Activated T-cell treated with anti-CD3 and anti-CD28 coated beads for 48 hours (primary cell): ENCODE measurements at places on chromosomes 12 and 14.

DNA sequence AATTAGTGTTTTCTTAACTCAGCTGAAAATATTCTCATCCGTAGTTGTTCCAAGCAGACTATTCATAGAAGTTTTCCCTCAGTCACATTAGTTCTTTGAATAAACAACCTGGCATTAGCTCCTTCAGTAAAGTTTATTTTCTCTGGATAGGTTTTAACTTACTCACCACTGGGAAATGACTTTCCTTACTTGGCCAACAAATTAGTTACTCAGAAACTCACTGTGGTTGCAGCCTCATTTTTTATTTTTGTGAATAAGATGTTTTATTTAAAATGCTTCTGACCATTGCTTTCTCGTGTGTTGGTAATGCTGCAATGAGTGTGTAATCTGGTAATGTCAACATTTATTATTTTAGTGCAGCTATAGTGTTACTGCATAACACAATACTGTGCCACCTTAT lies 74.9 kb downstream of the NOVA1 start:
- DNase-seq: no peak

DNA sequence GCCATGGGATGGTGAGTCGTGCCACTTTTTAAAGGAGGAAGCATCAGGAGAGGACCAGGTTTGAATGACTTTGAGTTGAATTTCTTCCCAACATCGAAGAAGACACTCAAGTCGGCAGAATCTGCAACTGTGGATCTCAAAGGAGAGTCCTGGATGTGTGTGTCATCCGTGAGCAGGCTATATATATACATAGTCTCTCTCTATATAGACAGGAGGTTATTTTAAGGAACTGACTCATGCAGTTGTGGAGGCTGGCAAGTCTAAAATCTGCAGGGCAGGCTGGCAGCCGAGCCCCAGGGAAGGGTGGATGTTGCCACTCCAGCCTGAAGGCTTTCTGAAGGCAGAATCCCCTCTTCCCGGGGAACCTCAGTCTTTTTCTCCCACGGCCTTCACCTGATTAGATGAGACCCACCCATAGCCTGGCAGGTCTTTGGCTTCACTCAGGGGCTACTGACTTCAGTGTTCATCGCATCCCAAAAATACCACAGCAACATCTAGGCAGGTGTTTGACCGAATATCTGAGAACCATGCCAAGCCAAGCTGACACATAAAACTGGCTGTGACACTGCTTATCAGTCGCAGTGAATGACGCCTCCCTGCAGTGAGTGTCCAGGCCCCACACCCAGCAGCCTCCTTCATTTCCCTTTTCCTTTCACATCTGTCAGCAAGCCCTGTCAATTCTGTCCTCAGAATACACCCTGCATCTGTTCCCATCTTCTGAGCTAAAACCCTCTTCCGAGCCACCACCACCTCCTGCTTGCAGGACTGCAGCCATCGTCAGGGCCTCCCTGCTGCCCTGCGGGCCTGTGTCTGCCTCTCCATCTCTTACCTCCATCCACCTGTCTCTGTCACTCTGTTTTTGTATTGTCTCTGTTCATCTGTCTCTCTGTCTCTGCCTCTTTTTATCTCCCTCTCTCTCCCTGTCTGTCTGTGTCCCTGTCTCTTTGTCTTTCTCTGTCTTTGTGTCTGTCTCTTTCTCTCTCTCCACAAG lies 54.0 kb downstream of the ZNF664 start:
- DNase-seq: no peak

DNA sequence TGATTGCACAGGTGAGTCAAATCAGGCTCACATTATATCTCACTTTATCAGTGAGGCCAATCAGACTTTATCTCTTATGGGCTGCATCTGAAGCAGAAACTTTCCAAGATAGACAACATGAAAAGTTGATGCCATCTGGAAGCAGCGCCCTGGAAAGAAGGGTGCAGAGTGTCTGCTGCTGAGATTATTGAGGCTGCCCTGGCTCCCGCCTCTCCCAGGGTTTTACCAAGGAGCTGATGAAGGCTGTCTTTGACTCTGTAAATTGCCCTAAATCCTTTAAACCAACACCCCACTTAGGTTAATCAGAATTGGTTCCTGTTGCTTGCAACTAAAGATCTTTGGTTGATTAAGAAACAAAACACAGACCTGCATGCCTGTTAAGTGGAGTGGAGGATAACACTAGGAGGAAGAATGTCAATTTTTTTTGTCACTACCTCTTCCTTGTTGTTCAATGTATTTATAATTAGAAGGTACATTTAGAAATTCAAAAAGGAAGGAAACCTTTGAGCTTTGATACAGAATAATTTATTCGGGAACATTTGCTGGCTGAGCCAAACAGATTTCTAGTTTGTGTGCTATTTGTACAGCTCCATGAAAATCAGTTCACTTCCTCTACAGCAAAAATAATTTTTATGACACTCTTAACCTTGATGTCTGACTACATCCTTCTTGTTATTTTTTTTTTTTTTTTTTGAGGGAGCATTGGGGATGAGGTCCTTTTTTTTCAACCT lies 104.1 kb downstream of the VEZT start:
- no peak for DNase-seq

DNA sequence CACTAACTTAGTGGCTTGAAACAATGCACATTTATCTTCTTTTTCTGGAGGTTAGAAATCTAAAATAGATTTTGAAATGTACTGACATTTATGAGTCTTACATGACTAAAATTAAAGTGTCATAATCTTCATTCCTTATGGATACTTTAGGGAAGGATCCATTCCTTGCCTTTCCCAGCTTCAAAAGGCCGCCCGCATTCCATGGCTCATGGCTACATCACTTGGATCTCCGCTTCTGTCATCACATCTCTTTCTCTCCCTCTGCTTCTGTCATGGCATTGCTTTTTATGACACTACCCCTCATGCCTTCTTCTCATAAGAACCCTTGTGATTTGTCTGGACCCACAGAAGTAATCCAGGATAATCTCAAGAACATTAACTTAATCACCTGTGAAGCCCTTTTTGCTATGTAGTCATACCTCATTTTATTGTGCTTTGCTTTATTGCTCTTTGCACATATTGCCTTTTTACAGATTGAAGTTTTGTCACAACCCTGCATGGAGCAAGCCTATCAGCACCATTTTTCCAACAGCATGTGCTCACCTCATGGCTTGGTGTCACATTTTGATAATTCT lies 66.5 kb downstream of the GARIN6 start:
- DNase-seq: no peak

GRCh38 chr12:32089156-32089555 lies 17.5 kb upstream of the BICD1 start:
- DNase-seq: no peak

DNA sequence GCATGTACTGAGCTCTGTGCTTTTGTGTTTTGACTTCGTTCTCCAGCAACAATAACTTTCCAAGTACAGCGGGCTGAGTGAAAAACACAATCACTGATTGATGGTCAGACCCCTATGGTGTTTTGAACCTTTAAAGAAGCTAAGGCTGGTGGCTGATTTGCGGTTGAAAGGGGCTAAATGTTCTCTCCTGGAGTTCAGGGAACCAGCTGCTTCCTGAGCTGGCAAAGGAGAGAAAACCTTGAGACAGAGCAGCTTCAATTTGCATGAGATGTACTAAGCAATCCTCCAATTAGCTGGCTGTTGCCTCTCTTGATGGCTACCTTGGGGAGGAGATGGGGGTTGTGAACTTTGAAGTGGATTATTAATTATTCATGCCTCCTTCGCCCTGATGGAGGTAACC lies 546.7 kb upstream of the SEL1L start:
- DNase-seq: no peak

- no peak for DNase-seq
These were observed 12.3 kb upstream of the SERPINA12 start for GRCh38 chr14:94521375-94522114.

DNA sequence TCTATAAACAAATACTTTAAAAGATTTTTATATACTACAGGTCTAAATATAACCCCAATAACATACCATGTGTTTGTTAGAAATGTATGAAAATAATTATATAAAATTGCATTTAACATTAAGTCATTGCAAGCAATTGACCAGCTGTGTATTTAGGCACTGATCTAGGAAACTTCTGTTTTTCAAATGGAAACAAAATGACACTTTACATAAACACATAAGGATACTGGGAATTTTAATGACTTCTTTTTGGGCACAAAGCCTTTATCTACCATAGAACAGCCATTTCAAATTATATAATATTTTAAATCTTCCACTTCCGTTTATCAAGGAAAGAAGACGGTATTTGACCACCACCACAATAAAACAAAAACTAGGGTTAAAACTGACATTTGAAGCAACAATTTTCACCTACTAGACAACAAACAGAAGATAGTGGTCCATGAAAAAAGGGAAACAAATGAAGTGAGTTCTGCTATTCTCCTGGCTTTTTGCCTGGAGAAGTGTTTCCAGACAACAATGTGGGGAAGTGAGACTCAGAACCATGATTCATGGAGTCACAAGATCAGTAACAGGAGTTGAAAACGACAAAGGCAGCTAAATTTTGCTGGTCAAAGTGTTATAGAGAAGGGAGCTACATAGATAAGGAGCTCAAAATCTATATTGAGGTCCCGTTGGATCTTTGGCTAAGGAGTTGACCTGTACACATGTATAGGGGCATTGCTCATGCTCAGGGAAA lies 475.1 kb downstream of the TRHDE start:
- DNase-seq: no peak

DNA sequence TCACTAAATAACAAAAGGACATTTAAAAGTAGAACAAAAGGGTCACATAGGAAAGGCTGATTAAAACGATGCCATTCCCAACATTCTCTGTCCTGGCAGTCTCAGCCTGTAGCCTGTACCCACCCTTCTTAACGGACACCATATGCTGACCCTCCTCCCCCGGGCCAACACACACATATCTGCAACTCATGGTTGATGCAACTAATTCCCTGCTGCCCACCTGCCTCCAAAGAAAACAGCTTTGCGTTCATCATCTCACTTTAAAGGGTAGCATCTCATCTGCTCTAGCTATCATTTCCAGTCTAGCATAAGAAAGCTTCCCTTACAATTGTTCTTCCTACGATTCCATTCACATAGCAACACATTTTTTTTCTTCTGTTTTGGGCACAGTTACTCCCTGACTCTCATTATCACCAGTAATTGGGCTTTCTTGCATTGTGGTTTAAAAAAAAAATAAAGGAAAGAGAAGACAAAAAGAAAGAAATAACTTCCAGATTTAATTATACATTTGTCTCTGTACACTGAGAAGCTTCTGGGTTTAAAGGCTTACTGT lies 92.9 kb downstream of the KCNC2 start:
- DNase-seq: no peak

GRCh38 chr14:76673261-76673660 lies 88.0 kb upstream of the VASH1 start:
- DNase-seq: no peak

- no peak for DNase-seq
These were observed 22.0 kb downstream of the GPR65 start for GRCh38 chr14:88026890-88027289.

GRCh38 chr12:114508529-114509129 lies 102.7 kb upstream of the TBX5 start:
- DNase-seq: peak; percentile 36

DNA sequence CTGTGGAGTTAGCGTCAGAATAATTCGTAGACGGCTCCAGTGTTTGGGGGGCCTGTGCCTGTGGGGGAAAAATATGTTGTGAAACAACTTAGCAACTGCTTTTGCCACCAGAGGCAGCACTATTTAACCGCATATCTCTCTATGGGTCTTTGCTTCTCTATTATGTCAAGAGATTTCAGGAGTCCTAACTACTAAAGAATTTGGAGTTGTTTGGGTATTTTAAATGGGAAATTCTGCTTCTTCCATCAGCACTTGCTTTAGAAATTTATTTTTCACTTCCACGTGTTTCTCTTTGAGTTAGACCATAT lies 594 bp upstream of the CLEC14A start:
- DNase-seq: no peak

- no peak for DNase-seq
These were observed 218.1 kb downstream of the MSRB3 start for GRCh38 chr12:65496617-65497016.

DNA sequence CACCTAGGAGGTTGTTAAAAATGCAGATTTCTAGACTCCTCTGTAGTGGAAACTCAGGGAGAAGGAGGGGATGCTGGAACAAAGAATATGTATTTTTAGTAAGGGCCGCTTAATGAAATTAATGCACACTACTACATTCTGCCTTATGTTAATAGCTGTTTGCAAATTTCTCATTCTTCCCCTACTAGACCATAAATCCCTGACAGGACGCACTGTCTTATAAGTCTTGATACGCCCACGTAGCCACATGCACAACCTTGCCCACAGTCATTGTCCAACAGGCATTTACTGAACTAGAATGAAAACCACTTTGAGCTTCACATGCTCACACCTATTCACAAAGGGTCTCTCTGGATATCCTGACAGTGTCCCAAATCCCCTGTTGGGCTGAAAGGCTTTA lies 10.5 kb downstream of the KRT2 start:
- DNase-seq: no peak

GRCh38 chr12:107374161-107374840 lies 281.0 kb upstream of the CRY1 start:
- no peak for DNase-seq

GRCh38 chr12:121189131-121189530 lies 20.8 kb upstream of the P2RX4 start:
- no peak for DNase-seq

DNA sequence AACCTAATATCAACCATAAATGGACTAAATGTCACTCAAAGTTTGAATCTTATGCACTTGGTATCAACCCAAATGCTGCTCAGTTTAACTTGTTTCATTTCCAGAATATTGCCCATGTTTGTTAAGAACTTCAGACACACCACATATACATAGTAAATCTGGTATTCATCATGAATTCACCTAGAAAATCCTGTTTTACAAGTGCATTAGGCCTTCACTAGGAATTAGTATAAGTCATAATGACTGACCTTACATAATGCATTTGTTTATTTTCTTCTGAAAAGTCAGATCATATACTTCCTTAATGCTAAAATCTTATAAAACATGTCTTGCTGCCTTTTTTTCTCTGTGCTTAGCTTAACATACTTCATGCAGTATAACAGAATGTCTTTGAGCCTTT lies 66.1 kb downstream of the ABCD2 start:
- DNase-seq: no peak

DNA sequence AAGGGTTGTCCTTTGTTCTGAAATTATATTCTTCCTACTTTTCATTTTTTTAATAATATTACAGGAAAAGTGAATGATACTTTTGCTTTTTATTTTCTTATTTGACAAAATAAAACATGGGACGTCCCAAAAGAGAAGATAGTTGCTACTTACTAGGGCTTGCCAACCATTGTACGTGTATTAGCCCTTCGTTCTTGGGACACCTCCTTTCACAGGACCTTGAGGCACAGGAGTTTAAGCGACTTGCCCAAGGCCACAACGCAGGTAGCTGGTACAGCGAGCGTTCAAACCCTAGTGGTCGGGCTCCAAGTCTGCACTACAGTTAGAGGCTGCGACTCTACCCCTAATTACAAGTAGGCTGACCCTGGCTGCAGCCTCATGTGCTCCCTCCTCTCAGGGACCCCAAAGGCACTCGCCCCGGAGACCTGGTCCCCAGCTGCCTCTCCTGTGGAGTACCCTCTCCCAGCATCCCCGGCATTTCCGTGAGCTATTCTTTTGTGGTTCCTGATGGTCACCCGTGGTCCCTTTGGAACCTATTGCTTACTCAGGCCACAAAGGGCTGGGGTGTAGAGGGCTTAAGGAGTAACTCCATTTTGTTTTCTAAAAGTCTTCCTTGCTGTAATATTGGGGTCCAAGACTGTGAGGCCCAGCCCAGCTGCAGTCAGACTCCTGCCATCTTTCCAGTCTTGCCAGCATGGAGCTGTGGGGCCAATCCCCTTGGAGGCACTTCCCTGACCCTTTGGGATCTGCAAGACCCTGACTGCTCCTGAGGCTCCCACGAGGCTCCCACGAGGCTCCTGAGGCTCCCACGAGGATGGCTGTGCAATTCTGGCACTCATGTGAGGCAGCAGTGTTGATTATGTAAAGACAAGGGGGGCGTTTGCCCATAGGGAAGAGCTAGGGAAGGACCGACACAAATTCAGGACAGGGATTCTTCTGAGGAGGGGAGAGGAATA lies 49.7 kb downstream of the IQSEC3 start:
- DNase-seq: no peak
